NCI-H2227 treated with DMSO at 0.1 percent for 48 hours (cell line): ENCODE measurements at places on chromosomes 1 and 21.
A peak's percentile ranks its signal among the peaks of the same experiment; 100 is the strongest.

- no peak for DNase-seq
Observed at GRCh38 chr1:26155370-26156284, 3.3 kb upstream of the FAM110D start.

- DNase-seq = no peak
Observed at GRCh38 chr1:192539297-192540092, 36.1 kb upstream of the RGS1 start.

GRCh38 chr1:6578624-6579373, 995 bp upstream of the ZBTB48 start:
- DNase-seq = no peak

- no peak for DNase-seq
Observed at GRCh38 chr1:206472024-206472423, 1.7 kb downstream of the IKBKE start.

- DNase-seq = no peak
Observed at GRCh38 chr1:46342084-46342656, 1.6 kb downstream of the NSUN4 start.

DNA sequence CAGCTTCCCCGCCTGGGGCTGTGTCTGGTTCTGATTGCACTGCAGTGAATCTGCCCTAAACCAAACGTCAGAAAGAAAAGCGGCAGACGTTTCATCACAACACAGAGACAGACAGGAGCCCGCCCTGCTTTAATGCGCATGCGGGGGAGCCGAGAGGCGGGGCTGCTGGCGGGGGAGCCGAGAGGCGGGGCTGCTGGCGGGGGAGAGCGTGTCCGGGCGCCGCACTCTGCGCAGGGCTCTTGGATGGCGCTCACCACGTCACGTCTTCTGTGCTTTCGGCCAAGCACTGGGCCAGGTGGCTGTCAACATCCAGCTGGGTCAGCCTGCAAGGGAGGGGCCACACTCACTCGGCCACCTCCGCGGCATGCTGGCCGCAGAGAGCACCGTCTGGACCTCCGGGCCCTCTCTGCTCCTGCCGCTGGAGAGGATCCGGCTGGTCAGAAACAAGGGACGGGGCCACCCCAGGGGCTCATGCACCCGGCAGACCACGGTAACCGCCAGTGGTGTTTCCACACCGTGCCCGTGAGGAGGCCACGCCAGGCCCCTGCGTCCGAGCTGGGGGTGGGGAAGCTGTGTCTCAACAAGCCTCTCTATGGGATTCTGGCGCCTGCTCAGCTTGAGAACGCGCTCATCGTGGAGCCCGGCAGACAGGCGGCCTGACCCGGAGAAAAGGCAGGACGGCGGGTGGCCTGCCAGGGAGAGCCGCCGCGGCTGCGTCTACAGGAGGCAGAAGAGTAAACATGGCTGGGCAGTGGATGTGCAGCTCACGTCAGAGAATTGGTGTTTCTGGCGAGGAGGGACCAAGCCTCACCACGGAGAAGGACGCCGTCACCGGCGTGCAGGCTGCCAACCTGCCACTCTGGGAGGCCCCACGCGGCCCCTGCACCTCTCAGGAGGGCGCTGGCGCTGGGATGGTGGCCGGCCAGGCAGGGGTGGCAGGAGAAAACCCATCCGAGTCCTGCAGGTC, 4.8 kb downstream of the FAAP20 start:
- peak; percentile 95 for DNase-seq

DNA sequence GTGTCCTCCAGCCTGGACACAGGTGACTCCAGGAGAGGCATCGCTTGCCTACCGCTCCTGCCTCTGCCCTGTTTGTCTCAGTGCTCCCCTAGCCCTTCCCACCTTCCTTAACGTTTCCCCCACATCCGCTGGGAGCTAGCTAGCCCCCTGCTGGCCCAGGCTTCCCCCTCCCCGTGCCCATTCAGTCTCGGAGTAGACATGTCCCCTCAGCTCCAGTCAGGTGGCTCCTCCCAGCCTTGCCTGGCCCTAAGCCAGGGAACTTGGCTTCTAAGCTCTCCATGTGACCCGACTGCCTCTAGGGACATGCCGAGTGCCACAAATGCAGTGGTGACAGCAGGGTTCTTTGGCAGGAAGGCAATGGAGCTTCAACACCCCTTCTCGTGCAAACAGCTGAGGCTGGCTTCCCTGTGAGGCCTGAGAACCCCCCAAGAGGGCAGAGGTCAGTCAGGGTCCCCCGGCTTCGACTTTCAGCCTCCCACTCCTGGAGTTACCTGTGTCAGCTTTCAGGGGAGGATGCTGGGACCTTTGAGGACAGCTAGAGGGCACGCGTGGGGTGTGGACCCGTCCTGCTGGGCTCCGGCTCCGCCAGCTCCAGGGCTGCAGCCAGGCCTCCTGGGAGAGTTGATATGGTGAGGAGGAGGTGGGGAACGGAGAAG, 16.2 kb downstream of the DRAXIN start:
- no peak for DNase-seq
